Sigmoid colon (tissue), 7 donors: ENCODE measurements at places on chromosomes 16 and 17. TPM values are rescaled to one million over a fixed set of nuclear protein-coding genes. Genes with fewer than 3 reads are reported as not detected.

The SYNGR3 gene
- polyA plus RNA-seq = 1.2 TPM

The TBX6 gene
- 0.60 TPM for polyA plus RNA-seq

DNA sequence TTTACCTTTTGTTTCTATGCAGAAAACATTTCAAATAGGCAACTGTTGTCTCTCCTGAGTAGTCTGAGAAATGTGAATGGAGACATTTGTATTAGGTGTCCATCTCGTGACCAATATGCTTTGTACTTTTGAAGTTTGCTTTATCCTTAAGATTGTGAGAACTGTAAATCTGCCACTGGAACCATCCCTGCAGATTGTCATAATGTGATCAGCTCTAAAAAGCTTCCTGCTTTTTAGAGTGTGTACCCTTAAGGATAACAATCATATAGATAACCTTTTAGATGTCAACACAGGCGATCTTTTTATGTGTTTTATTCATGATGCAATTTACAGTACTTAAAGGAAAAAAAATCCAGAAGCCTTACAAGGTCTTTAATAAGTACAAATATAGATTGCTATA, 63.5 kb downstream of the PRKCA start:
- H3K27ac ChIP-seq = no peak overlapping the region
- no peaks in the 10 kb centered on the region for H3K36me3 ChIP-seq
- DNase-seq = no peak
- no peaks in the 10 kb centered on the region for H3K27me3 ChIP-seq

DNA sequence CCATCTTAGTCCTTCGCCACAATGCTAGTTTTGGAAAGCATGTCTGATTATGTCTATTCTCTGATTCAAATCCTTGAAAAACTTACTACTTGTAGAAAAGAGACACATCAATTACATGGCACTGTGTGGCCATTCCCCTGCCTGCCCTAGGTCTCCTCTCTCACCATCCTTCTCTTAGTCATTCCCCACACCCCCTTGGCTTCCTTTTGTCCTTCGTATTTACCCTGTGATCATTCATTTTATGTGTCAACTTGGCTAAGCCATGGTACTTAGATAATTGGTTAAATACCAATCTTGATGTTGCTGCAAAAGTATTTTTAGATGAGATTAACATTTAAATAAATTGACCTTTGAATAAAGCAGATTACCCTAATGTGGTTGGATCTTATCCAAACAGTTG, 122.9 kb upstream of the CDH11 start:
- no peak overlapping the region for H3K4me3 ChIP-seq
- no peaks in the 10 kb centered on the region for H3K27me3 ChIP-seq
- DNase-seq = no peak

GRCh38 chr17:50020841-50021599, 26.0 kb upstream of the DLX3 start:
- H3K27ac ChIP-seq = no peak overlapping the region
- DNase-seq = no peak
- H3K27me3 ChIP-seq = no peaks in the 10 kb centered on the region
- H3K4me1 ChIP-seq = no peaks in the 10 kb centered on the region
- H3K36me3 ChIP-seq = no peaks in the 10 kb centered on the region

DNA sequence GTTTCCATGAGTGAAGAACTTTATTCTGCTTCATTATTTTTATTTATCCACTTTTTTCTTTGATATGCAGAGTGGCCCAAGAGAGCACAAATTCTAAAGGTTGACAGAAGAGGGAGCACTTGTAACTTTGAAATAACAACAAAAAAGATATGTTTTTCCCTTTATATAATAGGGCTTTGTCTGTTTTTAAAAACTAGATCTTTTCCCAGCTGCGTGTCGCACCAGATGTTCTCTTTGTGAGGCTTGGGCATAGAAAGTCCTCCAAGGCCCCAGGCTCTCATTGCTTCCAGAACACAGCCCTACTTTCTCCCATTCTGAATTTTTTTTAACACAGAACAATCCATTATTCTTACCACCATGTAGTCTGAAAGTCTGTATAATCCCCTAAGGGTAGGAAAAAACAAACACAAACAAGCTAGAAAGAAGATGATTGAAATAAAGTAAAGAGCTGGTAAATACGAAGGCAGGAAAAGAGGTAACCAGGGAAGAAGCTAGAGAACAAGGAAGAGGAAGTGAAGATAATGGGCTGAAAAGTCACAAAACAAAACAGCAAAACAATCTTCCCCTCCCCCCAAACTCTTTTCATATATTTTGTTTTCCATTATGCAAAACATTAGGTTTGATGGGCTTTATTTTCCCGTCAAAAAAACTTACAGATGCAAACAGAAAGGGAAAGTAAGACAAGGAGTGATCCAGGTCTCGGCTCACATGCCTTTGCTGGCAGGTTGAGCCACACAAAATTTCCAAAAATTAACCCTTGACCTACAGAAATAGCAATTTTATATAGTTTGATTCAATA, 160.4 kb downstream of the ABCA8 start:
- no peak overlapping the region for H3K4me3 ChIP-seq
- H3K36me3 ChIP-seq = no peaks in the 10 kb centered on the region
- H3K4me1 ChIP-seq = no peaks in the 10 kb centered on the region
- no peak for DNase-seq

DNA sequence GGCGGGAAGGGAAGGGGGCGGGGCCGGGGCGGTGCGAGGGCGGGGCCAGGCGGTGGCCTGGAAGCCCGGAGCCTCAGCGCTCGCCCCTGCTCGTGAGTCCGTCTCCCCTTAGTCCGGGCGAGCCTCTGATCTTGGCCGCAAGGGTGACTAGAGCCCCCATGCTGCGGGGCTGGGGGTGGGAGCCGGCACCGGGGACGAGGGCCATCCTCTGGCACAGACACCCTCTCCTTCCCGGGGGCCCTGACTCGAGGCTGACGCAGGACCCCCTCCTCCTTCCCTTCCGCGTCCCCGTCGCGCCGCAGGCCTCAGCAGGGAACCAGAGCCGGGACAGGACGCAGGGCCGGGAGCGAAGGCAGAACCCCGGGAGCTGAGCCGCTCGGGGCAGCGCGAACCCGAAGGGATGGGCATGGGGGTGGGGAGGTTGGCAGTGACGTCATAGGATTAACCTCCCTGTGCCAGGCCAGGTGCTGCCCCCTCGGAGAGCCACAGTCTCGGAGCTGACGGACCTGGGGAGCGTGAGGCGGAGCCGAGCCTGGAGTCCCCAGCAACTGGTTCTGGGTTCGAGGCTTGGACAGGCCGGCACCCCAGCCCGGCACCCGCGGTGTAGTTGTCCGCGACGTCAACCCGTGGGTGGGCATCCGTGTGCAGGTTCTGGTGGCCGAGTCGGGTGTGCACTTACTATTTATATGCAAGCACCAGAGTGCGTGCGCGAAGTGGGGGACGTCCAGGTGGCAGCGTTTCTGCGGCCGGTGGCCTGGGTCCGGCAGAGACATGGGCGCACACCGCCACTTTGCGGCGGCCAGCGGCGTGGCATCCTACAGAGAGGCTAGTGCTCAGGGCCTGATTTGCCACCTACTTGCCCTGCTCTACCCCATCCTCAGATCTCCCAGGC, 503 bp upstream of the PLCD3 start:
- H3K36me3 ChIP-seq = peaks cover 4% of the 10 kb centered on the region

GRCh38 chr16:64361753-64362152, 760.1 kb downstream of the CDH11 start:
- no peak overlapping the region for H3K27ac ChIP-seq
- DNase-seq = no peak
- no peaks in the 10 kb centered on the region for H3K36me3 ChIP-seq
- H3K4me3 ChIP-seq = no peak overlapping the region
- H3K27me3 ChIP-seq = no peaks in the 10 kb centered on the region
- H3K4me1 ChIP-seq = no peaks in the 10 kb centered on the region

- H3K36me3 ChIP-seq = no peaks in the 10 kb centered on the region
- H3K4me3 ChIP-seq = no peak overlapping the region
- H3K4me1 ChIP-seq = no peaks in the 10 kb centered on the region
- no peaks in the 10 kb centered on the region for H3K27me3 ChIP-seq
- H3K27ac ChIP-seq = no peak overlapping the region
These were observed 25.5 kb upstream of the TBX4 start for GRCh38 chr17:61426482-61427304.
